ENCODE measurements at places on chromosomes 12 and 14.

DNA sequence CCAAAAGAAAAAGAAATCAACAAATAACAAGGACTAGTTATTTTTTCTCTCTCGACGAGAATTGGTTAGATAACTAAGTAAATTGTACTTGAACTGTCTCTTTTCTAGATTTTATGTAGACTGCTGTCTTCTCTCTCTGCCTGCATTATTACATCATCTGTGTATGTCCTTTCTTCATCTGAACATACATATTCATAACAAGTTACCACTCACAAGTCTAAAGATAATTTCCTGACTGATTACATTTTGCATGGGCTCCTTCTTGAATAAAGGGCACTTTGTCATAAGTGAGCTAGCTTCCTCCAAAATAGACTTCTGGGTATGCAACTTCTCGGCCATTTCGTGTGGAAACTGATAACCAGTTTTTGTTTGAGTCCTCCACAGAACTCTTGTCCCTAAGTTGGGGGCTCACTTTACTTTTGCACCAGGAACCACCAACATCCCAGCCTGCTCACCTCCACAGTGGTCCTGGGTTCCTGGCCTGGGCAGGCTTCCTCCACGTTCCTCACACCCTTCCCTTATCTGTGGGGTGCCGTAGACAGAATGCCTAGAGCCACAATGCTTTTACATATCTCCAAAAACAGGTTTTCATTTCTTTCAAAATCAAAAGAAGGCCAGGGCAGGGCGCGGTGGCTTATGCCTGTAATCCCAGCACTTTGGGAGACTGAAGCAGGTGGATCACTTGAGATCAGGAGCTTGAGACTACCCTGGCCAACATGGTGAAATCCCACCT is 6.2 kb upstream of the DDX47 start:
- DNase-seq: no peak

DNA sequence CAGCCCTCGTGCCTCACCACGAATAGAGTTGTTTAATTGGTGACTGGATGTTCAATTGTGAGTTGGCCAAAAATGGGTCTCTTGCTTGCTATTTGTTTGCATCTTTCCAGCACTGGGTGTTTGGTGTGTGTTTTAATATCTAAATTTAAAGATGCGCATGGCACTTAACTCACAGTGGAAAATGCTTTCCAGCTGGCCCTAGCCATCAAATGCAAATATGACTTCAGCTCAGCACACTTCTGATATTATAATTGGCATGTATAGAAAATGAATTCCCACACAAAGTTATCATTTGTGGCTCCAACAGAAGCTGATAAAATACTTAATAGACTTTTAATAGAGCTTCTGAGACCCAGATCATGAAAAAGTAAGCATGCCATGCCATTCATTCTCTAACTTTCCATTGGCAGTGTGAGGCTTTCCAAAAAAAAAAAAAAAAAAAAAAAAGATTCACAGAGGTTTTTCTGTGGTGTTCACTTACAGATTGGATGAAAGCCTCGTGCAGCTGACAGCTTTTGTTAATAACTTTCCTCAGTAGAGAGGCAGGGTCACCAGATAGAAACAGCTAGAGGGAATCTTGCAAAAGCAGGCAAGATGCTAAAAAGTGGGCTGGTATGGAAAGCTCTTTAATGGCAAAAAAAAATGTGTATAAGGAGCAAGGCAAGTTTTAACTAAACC is 425.2 kb downstream of the GALC start:
- DNase-seq: no peak

DNA sequence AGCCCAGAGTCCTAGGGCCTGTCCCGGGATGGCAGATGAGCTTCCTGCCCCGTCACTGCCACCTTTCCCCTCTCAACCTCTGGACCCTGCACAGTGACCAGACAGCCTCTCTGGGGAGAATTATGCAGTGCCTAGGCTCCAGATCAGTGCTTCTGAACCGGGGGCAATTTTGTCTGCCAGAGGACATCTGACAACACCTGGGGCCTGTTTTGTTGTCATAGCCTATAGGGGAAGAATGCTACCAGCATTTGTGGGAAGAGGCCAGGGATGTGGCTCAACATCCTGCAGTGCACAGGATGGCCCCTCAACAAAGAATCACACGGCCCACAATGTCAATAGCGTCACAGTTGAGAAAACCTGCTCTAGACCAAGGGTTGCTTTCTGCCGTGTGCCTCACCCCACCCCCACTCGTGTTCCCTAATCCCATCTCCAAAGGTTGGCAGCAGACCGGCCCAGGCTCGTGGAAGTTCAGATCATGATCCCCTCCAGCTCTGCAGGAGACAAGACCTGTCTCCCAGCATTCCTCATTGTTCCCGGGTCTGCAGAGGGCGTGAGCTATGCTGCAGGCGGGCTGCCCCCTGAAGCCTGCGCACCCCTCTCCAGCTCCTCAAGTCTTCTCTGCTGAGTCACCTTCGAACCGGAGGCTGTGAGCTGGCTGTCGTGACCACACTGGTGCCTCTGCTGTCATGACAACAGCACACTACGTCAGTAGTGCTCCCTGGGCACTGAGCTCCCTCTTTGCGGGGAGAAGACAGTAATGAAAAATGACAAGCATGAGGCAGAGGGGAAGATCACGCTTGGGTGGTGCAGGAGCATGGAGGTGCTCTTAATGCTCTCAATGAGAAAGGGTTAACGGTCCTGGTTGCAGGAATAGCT is 2.0 kb upstream of the GAPDH start:
- peak; percentile 90 for DNase-seq

- no peak for DNase-seq
Measured at GRCh38 chr14:88163731-88164255, 158.9 kb downstream of the GPR65 start.

- no peak for DNase-seq
Measured at GRCh38 chr14:49923442-49923841, 30.6 kb downstream of the ARF6 start.

- DNase-seq: no peak
Measured at GRCh38 chr12:117180758-117181467, 9.4 kb downstream of the FBXO21 start.

GRCh38 chr12:75478116-75478794 is 2.3 kb upstream of the GLIPR1 start:
- DNase-seq: no peak

DNA sequence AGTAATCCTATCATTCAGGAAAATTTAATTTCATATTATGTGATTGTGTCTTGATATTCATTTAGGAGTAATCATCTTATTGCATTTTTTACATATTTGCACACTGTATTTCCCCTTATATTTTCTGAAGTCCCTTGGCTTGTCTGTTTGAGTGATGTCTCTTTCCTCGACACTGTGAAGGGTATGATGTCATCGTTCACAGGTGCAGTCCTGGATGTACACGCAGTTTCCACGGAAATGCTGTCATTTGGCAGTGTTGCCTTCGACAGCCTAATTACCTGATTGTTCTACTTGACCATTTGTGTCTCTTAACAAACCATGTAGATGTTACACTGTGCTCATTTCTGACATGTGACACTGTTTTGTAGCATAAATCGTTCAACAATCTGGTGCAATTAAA is 1277.0 kb downstream of the TMEM121 start:
- DNase-seq: no peak

DNA sequence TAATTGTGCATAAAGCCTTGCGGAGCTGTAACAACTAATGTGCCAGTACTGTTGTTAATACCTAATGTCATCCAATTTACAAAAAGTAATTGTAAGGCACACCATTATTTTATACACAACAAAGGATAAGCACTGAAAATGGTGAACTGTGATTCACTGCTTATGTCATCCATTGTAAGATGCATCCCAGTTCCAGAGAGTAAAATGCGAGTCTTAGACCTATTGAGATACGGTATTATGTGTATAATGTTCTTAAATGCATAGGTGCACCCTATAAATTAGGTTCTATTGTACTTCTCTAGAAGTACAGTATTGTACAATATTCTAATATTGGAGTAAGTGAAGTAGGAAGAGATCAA is 406 bp downstream of the PARP2 start:
- DNase-seq: no peak

GRCh38 chr12:116138364-116138763 is 139.1 kb downstream of the MED13L start:
- DNase-seq: no peak

GRCh38 chr12:116306506-116306905 is 29.0 kb upstream of the MED13L start:
- no peak for DNase-seq

DNA sequence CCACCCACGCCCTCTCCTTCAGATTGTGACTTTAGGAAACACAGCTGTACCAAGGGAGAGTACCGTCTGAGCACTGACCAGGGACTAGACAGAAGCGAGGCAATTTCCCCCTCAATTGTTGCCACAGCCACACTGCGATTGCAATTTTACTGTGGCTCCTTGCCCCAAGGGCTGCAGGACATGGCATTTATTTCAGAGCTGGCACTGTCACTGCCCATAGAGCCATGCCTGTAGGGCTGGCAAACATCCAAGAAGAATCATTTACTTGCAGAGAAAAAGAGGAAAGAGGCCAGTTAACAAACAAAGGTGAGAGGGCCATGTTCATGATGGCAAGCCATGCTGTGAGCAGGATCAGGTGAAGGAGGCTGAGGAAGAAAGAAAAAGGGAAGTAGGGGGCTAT is 129.6 kb downstream of the EMP1 start:
- no peak for DNase-seq

GRCh38 chr12:5379749-5380496 is 52.0 kb upstream of the NTF3 start:
- DNase-seq: no peak

DNA sequence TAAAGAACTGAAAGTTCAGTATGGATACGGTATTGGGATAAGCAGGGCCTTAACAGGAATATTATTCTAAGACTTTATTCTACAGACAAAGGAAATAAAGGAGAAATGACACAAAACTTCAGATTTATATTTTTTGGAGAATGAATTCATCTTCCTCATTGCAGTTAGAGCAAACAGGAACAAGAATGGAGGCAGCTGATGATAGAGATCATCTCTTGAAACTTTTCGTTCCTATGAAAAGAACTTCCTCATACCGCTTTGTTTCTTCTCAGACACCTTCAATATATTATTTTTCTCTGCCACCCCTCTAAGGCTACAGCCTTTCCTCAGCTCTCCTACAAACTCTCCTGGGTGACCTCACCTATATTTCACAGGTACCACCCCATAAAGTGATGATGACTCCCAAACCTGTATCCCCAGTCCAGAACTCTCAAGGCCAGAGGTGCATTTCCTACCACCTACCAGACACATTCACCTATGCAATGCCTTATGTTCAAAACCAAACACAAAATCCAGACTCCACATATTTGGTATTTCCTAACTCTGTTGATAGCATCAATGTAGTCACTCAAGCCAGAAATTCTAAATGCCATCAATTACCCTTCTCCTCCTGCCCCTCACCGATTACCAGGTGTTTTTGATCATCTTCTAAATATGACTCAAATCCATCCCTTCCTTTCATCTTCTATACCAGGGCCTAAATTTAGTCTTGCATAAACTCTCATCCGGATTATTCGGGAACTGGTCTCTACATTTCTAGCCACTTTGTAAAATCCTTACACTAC is 7.4 kb downstream of the MAP4K5 start:
- DNase-seq: no peak

GRCh38 chr12:88558340-88558867 is 21.9 kb downstream of the KITLG start:
- no peak for DNase-seq

DNA sequence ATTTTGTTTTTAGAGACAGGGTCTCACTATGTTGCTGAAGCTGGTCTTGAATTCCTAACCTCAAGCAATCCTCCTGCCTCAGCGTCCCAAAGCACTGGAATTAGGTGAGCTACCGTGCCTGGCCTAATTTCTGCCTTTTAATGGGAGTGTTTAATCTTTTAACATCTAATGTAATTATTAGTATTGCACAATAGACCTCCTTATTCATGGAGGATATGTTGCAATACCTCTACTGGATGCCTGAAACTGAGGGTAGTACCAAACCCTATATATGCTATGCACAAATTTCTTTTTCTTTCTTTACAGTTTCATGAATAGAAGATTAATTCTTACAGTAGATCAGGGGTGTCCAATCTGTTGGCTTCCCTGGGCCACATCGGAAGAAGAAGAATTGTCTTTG is 47.8 kb downstream of the MYRFL start:
- DNase-seq: no peak

GRCh38 chr12:3622822-3623690 is 129.9 kb downstream of the CRACR2A start:
- peak; percentile 25 for DNase-seq

GRCh38 chr12:40515041-40515816 is 177.0 kb upstream of the CNTN1 start:
- no peak for DNase-seq

GRCh38 chr12:128621304-128621703 is 202.5 kb downstream of the SLC15A4 start:
- no peak for DNase-seq

GRCh38 chr12:1716911-1717310 is 26.0 kb downstream of the ADIPOR2 start:
- DNase-seq: no peak

DNA sequence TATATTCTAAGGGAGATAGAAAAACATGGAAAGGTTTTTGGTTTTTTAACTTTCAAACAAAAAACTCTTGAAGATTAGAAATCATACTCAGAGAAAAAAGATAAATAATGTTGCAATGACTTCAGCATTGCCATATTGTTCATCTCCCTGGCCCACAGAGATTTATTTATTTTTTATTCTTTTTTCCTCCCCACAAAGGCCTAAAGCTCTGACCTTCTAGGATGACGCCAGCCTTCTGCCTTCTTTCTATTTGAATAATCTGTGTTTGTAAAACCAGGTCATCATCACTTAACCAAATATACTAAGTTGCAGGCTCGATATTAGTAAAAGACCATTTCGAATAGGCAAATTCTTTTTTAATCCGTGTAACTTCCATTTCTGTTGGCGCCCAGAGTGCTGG is 4.4 kb upstream of the DCP1B start:
- DNase-seq: no peak

DNA sequence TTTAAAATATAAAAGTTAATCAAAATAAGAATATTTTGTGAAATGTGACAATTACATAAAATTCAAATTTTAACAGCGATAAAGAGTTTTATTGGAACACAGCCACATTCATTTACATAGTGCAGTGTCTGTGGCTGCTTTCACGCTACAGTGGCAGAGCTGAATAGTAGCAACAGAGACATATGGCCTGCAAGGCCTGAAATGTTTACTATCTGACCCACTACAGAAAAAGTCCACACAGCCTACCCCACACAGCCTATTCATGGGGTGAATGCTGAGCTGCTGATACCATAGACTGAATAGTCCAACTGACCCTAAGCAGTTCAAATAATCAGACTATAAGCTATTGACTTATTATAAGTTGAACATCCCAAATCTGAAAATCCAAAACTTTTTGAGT is 13.2 kb downstream of the GNS start:
- DNase-seq: no peak

- no peak for DNase-seq
Measured at GRCh38 chr12:2457215-2457932, 337.4 kb upstream of the FKBP4 start.

- no peak for DNase-seq
Measured at GRCh38 chr14:103393676-103394626, 8.7 kb downstream of the MARK3 start.
